Cerebellar cortex (tissue), 1 donor: ENCODE measurements at places on chromosomes 3 and 15.
A peak's percentile ranks its signal among the peaks of the same experiment; 100 is the strongest.

- DNase-seq: no peak
Measured at GRCh38 chr15:70879401-70879800, 12.8 kb downstream of the THAP10 start.

GRCh38 chr3:105869861-105870755, 1.3 kb upstream of the CBLB start:
- no peak for DNase-seq

DNA sequence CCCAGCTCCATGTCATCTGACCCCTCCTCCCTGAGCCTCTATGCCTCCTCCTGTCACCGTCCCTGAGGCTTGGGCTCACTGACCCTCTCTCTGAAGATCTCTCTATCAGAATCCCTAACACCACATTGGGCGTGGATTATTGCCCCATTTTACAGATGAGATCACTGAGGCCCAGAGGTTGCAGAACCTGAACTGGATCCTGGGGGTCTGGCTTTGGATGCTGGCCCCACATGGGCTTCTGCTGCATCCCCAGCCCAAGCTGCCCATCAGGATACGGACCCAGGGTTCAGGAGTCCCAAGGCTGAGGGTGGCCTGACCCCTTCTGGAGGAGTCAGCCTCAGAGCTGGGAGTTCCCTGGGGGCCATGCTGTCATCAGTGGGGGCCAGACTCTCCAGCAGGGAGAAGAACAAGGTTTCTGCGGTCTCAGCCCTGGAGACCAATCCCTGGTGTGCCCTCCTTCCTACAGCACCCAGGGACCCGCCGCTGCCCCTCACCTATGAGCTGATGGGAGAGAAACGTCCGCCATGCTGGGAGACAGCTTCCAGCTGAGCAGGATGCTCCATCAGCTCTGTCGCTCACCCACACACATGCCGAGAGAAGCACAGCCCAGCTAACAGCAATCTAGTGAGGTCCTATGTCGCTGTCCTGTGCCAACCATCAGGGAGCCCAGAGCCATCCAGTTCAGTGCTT, 273.1 kb downstream of the UACA start:
- no peak for DNase-seq

DNA sequence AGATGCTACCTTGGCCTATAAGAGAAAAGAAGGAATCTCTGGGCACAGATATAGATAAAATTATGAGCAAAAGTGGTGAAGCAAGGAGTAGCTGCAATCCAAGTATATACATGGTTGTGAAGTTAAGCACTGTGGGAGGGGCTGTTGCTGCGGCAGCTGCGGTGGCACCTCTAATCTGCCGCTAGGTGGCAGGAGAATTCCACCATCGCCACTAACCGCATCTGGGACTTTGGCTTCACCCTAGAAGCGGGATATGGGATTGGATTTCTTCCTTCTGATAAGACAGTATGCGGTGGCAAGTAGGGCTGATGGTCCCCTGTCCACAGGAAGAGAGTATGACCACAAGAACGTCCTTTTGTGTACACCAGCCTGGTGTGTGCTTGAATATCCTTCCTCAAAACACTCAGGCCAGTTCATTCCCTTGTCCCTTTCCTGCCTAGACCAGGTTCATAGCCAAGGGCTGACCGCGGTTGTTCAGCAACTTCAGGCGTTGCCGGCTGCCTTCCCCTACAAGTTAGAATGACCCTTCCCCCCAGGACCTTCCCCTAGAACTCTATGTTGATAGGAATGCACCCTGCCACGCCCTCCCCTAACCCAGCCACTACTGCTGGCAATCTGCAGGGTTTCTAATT, 5.1 kb downstream of the MAGEL2 start:
- DNase-seq: peak; percentile 43

GRCh38 chr3:24060055-24060454, 115.0 kb downstream of the NR1D2 start:
- DNase-seq: no peak

GRCh38 chr15:89457086-89457485, 39.3 kb downstream of the RHCG start:
- peak; percentile 35 for DNase-seq

- peak; percentile 22 for DNase-seq
Measured at GRCh38 chr3:176514297-176514696, 683.0 kb downstream of the TBL1XR1 start.

- no peak for DNase-seq
Measured at GRCh38 chr3:30751610-30752299, 142.7 kb downstream of the GADL1 start.

GRCh38 chr3:9279966-9280365, 30.5 kb upstream of the SRGAP3 start:
- peak; percentile 58 for DNase-seq

DNA sequence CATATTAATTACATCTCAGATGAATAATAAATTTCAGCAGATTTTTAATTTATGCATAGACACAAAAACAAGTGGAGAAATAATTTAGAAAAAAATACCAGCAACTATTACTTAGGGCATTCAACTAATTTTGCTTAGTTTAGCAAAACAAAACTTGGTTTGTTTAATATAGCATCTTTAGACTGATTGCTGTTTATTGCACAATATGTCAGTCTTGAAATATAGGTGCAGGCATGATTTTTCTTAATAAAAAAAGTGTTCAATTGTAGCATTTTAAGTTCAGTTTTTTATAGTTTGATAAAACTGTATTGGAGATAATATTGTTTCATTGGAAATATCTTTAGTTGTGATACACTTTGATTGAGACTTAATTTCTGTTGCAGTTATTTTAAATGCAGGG, 161.2 kb upstream of the KCNH8 start:
- no peak for DNase-seq

GRCh38 chr15:84822653-84823281, 5.6 kb downstream of the ALPK3 start:
- DNase-seq: peak; percentile 15

- no peak for DNase-seq
Measured at GRCh38 chr3:187873843-187874242, 128.6 kb upstream of the BCL6 start.

DNA sequence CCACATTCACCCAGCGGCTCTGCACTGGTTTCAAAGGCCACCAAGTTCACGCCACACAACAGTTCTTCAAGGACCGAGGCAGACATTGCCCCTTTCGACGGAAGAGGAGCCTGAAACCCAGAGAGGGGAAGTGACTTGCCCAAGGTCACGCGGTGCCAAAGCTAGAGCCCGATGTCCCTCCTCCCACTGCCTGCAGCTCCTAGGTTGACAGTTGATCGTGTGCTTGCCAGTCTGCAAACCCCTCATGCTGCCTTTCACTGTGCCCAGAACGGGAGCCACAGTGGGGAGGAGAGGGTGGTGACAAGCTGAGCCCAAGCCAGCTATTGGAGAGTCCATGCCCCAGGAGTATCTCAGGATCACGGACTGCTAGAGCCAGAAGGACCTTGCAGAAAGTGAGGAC, 230.9 kb downstream of the XXYLT1 start:
- no peak for DNase-seq

- no peak for DNase-seq
Measured at GRCh38 chr15:100098705-100099104, 243.1 kb downstream of the ADAMTS17 start.

DNA sequence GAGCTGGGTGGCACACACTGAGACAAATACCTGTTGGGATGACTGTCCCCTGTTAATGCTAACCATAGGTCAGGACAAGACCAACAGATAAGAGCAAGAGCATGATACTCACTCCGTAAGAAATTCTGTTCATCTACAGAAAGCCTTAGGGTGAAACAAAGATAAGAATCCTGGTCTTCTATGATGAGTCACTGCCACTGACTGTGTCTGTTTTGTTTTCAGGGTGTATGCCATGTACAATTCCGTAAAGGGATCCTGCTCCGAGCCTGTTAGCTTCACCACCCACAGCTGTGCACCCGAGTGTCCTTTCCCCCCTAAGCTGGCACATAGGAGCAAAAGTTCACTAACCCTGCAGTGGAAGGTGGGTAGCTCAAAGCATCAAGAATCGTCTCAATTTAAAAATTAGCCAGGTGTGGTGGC, 141.1 kb downstream of the GHSR start:
- no peak for DNase-seq

- no peak for DNase-seq
Measured at GRCh38 chr15:31078471-31078870, 23.1 kb downstream of the TRPM1 start.

DNA sequence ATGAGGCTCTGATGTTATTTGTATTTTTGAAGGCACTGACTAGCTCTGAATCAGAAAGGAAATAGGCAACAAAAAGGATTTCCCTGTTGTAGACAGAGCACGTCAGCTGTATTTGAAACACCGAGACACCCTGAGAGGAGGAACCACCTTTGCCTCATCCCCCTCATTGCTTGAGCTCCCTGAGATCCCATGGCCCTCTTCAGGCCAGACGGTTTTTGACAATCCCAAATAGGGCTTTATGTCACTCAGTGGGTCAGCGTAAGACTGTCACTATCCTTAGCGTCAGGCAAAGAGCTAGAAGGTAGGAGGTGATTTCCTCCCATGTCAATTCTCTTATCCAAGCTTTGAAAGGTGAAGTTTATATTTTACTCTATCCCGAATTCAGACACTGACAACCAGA, 254.3 kb downstream of the ZNF621 start:
- no peak for DNase-seq

GRCh38 chr3:63251499-63251898, 26.6 kb upstream of the SYNPR start:
- no peak for DNase-seq

DNA sequence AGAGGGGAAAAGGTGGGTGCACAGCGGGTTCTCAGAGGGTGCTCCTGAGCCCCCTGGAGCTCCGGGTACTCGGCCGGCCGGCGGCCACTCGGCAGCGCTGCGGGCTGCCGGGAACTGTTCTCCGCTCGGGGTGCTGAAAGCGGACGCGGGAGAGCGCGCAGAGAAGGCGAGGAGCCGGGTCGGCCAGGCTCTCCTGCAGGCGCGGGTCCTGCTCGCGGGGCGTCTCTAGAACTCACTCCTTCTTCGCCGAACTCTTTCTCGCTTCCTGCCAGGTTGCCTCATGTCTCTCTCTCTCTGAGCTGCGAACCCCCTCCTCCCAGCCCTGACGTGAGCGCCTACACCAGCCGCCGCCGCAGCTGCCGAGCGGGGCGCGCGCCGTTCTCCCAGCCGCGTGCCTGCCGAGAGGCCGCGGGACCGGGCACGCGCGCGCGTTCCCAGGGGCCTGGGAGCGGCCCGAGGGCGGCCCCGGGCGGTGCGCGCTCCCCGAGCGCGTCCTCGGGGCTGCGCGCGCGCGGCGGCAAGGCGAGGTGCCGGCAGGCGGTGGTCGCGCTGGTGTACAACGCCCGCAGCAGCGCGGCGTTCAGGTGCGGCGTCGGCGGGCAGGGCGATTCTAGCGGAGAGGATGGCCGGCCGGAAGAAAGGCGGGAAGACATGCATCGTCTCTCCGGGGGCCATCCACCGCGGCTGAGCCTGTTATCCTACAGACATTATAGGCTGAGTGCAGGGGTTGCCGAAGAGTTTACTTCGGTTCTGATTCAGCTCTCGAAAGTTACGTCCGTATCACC, at the start of gene PEX5L:
TSS of gene PEX5L (minus strand) at position 267 of the 785 bp plus-strand sequence. CDS start 338 bp downstream, outside the sequence.
- DNase-seq: no peak

- no peak for DNase-seq
Measured at GRCh38 chr3:125462722-125463299, 57.2 kb downstream of the SNX4 start.

- DNase-seq: no peak
Measured at GRCh38 chr3:155805204-155805801, 775 bp downstream of the C3orf33 start.

GRCh38 chr15:73982222-73982962, 9.7 kb downstream of the STOML1 start:
- DNase-seq: no peak

DNA sequence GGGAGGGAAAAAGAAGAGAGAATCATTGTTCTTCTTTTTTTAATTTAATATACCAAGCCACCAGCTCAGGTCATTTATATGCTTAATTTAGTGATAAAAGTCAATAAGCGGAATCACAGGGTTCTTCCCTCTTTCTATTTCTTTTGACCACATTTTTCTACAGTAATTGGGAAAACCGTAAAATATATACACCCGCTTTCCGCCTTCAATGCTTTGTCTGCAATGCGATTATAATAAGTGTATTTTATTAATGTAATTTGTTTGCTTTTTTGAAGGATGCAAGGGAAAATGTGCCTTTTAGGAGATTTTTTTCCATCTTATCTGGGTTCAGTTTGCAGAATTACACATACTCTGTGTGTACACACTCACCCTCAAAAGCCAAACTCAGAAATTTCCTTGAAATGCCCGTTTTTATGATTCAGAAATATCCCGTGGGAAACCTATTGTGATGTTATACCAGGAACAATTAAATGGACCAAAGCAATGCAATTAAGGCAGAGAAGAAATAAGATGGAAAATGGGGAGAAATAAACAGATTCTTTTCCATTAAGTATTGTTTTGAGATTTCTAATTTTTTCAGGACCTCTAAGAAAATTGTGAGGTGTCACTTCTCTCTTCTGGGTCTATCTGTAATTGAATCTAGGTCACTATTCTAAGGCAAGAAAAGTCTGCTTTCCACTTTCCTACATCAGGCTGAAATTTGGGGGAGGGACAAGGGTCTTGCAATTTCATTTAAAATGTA, 8.3 kb downstream of the SOX14 start:
- no peak for DNase-seq

DNA sequence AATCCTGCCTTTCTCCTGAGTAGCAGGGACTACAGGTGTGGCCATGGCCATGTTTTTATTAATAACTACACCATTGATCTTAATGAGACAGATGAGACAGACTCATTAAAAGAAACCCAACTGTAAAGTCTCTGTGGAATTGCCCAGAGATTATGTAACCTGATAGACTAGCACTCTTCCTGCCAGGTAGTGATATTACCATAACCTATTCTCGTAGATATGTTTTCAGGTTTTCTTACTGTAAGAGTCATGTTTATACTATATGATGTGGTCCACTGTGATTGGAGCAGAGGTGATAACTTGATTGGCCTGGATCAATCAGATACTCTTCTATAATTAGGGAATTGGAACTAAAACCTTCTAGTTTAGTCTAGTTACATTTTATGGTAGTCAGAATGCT, 93.7 kb downstream of the NFKBIZ start:
- DNase-seq: no peak

DNA sequence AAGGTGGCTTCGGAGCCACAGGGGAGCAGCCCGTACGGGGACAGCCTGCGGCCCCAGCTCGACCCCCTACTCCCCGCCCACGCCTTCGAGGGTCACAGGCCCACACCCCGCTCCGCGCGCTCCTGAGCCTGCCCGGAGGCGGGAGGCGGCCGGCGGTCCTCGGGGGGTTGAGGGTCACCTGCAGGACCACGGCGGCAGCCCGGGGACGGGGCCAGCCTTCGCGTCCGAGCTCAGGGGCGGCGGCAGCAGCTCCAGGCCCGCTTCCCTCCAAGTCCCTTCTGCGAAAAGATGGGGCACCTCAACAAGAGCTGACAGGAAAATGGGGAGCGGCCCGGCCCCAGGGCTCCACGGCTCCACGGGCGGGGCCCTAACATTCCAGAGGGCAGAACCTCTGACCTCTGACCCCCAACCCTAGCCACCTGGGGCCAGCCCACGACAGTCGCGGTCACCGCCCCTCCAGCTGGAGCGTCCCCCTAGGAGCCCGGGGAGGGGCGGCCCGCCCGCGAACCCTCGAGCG, 428 bp downstream of the LYSMD4 start:
- DNase-seq: no peak

GRCh38 chr15:36363335-36363734, 216.1 kb upstream of the CDIN1 start:
- DNase-seq: no peak
